ENCODE measurements at places on chromosomes 6 and 20. TPM values are rescaled to one million over a fixed set of nuclear protein-coding genes. Genes with fewer than 3 reads are reported as not detected.
A peak's percentile ranks its signal among the peaks of the same experiment; 100 is the strongest.

Gene PTK7
- polyA plus RNA-seq: 52.2 TPM

Gene MEA1
- 215 TPM for polyA plus RNA-seq

Gene TFAP2A
- polyA plus RNA-seq: 0.21 TPM

Gene OPN5
- not detected for polyA plus RNA-seq

Gene CST2
- polyA plus RNA-seq: not detected

Gene MARCKS
- polyA plus RNA-seq: 82.6 TPM

Gene CNKSR3
- 2.0 TPM for polyA plus RNA-seq

Gene CAP2
- 6.6 TPM for polyA plus RNA-seq

DNA sequence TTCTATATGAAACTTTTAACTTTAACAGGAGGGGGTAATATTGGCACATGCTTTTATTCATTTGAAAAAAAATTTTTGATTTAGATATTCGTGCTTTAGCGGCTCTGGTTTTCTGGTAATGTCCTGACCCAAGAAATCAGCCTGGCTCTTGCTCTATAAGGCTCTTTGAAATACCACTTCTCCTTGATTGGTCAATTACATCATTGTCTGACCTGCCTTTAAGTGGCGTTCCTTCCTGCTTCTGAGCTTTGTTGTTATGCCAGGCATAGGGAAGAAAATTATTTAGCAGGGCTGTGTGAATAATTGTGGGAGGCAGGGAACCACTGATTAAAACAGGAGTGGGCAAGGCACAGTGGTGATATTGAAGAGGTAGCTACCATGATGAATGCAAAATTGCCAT is 3.9 kb downstream of the RNF144B start:
- no peak for DNase-seq
- H3K36me3 ChIP-seq: no peaks in the 10 kb centered on the region
- peaks cover 61% of the 10 kb centered on the region for H3K4me1 ChIP-seq
- H3K27me3 ChIP-seq: no peaks in the 10 kb centered on the region

DNA sequence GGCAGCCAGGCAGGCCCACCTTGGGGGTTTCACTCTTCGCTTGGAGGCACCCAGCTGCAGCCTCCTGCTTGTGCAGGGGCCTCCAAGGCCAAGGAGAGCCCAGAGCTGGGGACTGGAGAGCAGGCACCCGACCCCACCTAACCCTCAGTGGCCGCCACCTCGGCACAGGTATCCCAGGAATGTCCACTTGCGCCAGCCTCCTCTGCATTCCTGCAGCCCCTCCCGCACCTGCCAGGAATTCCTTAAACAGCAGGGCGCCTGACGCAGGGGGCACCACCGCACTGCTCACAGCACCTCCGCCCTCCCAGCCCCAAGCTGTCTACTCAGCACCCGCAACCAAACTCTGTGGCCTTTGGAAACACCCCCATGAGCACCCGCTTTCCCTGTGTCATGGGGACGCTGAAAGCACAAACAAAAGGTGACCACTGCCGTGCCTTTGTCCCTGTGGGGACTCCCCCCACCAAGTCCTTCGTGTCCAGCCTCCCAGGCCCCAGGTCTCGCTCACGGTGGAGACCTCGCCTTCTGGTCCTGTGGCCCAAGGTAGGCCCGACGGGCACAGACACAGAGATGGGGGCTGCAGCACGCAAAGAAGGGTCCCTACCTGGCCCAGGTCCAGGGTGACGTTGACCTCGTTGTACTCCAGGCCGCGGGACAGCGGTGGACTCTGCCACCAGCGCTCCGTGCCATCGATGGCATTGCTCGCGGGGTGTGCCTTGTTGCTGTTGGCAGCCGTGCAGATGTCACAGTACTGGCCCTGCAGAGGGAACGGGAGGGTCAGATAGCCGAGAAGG is 5.1 kb downstream of the LAMA5 start:
- H3K4me1 ChIP-seq: peaks cover 47% of the 10 kb centered on the region
- peak overlapping the region; percentile 99 for H3K27ac ChIP-seq
- peak; percentile 96 for DNase-seq
- no peaks in the 10 kb centered on the region for H3K27me3 ChIP-seq

DNA sequence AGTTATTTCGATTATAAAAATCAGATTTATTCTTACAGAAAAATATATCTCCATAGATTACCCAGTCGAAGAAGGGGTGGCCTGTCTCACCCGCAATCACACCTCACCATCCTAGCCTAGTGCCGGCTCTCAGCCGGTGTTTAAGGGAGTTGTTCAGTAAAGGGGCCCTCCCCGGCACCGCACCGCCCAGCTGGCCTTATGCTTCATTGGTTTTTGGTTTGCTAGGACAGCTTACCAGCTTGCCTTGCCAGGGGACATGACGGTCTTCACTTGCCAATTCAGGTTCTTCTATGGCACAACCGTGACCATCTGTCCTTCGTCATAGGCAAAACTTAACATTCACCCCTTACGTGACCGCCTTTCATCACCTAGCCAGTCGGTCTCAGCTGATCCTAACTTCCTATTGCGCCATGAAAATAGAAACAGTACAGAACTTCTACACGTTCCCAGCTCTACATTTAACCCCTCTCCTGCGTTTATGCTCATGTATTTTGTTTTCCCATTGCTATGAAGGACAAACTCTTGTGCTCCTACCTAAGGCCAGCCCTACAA is 44.7 kb upstream of the SLC22A16 start:
- H3K27ac ChIP-seq: no peak overlapping the region
- no peak overlapping the region for H3K4me3 ChIP-seq
- no peaks in the 10 kb centered on the region for H3K36me3 ChIP-seq
- no peak for DNase-seq
- H3K27me3 ChIP-seq: no peaks in the 10 kb centered on the region

GRCh38 chr6:125201961-125202729 is 48.6 kb downstream of the TPD52L1 start:
- H3K4me3 ChIP-seq: no peak overlapping the region
- H3K36me3 ChIP-seq: no peaks in the 10 kb centered on the region
- H3K4me1 ChIP-seq: peaks cover 14% of the 10 kb centered on the region
- no peak overlapping the region for H3K27ac ChIP-seq

DNA sequence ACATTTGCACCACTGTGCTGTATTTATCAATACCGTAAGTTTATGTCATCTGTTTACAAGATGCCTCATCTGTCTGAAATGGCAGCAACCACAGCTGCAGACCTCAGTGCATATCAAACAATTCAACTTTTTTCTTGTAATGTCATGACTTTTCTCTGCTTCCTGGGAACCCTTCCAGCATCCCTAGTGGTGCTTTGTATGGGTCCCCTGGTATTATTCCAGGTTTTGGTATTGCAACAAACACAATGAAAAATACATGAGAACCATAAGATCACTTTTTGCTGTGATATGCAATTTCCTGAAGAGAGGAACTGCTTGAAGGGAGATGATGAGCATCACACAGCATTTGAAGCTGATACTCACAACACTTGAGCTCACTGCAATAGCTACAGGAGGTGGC is 12.0 kb upstream of the TXNDC5 start:
- no peak overlapping the region for H3K4me3 ChIP-seq
- H3K4me1 ChIP-seq: no peaks in the 10 kb centered on the region
- H3K27ac ChIP-seq: no peak overlapping the region
- H3K27me3 ChIP-seq: no peaks in the 10 kb centered on the region
- no peak for DNase-seq

GRCh38 chr6:157825243-157825904 is 2.3 kb downstream of the SNX9 start:
- no peak for DNase-seq
- peaks cover 12% of the 10 kb centered on the region for H3K27me3 ChIP-seq
- H3K4me1 ChIP-seq: peaks cover 20% of the 10 kb centered on the region
- no peaks in the 10 kb centered on the region for H3K36me3 ChIP-seq
- peak overlapping the region; percentile 83 for H3K4me3 ChIP-seq
- H3K27ac ChIP-seq: no peak overlapping the region

DNA sequence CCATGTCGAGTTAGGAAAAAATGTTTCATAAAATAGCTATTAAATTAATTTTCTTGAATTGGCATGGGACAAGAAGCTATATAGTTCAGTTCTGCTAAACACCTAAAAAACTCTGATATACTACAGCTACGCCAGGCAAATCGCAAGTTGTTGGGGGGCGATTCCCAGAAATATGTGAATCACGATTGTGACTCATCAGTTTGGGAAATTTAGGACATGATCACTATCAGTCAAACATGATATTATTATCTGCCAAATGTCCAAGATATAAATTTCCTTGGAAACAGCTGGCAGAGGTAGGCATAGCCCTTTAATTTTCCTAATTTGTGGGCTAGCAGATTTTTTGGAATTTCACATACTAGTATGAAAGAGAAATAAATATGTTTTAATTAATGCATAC is 123.6 kb downstream of the ATXN1 start:
- no peak overlapping the region for H3K27ac ChIP-seq
- H3K4me3 ChIP-seq: no peak overlapping the region
- H3K27me3 ChIP-seq: no peaks in the 10 kb centered on the region
- H3K36me3 ChIP-seq: no peaks in the 10 kb centered on the region
- peaks cover 9% of the 10 kb centered on the region for H3K4me1 ChIP-seq
- DNase-seq: no peak

GRCh38 chr6:124470803-124471202 is 491.4 kb upstream of the RNF217 start:
- no peak overlapping the region for H3K4me3 ChIP-seq
- no peaks in the 10 kb centered on the region for H3K4me1 ChIP-seq
- H3K36me3 ChIP-seq: no peaks in the 10 kb centered on the region
- H3K27ac ChIP-seq: no peak overlapping the region
- no peaks in the 10 kb centered on the region for H3K27me3 ChIP-seq

GRCh38 chr6:64733433-64733832 is 973.6 kb downstream of the EYS start:
- DNase-seq: no peak
- H3K4me1 ChIP-seq: no peaks in the 10 kb centered on the region
- no peak overlapping the region for H3K27ac ChIP-seq
- H3K27me3 ChIP-seq: no peaks in the 10 kb centered on the region

DNA sequence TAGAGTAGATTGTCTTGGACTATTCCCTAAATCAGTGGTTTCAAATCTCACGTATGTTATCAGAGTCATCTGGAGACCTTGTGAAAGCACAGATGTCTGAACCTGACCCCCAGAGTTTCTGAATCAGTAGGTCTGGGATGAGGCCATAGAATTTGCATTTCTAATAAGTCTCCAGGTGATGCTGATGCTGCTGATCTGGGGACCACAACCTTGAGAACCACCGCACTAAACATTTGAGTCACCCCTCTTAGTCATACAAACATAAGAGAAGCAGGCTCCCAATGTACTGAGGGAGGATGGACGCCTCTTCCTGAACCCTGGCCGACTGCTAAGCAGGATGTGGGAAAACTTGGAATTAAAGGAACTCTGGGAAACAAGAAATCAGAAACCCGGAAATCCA is 187.8 kb upstream of the PRDM1 start:
- peaks cover 6% of the 10 kb centered on the region for H3K4me1 ChIP-seq
- H3K27ac ChIP-seq: no peak overlapping the region
- H3K27me3 ChIP-seq: no peaks in the 10 kb centered on the region
- no peak overlapping the region for H3K4me3 ChIP-seq
- no peaks in the 10 kb centered on the region for H3K36me3 ChIP-seq
- no peak for DNase-seq

DNA sequence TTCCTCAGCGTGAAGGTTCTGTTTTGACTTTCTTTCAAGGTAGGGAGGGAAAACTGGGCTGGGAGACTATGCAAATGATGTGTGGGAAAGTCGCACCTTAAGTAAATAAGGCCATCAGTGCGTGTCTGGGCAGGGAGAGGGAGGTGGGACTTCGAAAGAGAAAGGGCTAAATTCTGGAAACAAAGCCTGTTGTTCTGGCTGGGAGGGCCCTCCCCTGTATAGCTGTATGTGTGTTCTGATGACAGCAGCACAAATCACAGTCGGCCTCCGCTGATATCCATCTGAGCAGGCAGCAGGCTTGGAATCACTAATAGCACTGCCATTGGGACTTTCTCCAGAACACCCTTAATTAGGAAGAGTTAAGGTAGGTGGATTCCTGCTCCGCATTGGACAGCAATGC is 19.2 kb downstream of the JAG1 start:
- H3K27ac ChIP-seq: peak overlapping the region; percentile 76
- no peak overlapping the region for H3K4me3 ChIP-seq

GRCh38 chr20:38275815-38276550 is 15.4 kb upstream of the KIAA1755 start:
- H3K4me3 ChIP-seq: no peak overlapping the region
- no peak for DNase-seq
- H3K4me1 ChIP-seq: no peaks in the 10 kb centered on the region
